Glutamatergic neuron (in vitro differentiated cells): ENCODE measurements at places on chromosomes 1 and 21. TPM values are rescaled to one million over a fixed set of nuclear protein-coding genes. Genes with fewer than 3 reads are reported as not detected.

VAMP4 gene
- 8.4 TPM for total RNA-seq

CYP2J2 gene
- not detected for total RNA-seq

IFT25 gene
- total RNA-seq: 11.3 TPM

TMEM52 gene
- 5.4 TPM for total RNA-seq

CAPZA1 gene
- 149 TPM for total RNA-seq

MEX3A gene
- total RNA-seq: 114 TPM

TBX19 gene
- total RNA-seq: 0.78 TPM

TMCO2 gene
- total RNA-seq: not detected

TMOD4 gene
- total RNA-seq: 0.76 TPM

- DNase-seq: peak; percentile 19
- H3K27me3 ChIP-seq: peaks cover 5% of the 10 kb centered on the region
- H3K4me3 ChIP-seq: no peak overlapping the region
These were observed 43.5 kb downstream of the MORN1 start for GRCh38 chr1:2347896-2348295.

DNA sequence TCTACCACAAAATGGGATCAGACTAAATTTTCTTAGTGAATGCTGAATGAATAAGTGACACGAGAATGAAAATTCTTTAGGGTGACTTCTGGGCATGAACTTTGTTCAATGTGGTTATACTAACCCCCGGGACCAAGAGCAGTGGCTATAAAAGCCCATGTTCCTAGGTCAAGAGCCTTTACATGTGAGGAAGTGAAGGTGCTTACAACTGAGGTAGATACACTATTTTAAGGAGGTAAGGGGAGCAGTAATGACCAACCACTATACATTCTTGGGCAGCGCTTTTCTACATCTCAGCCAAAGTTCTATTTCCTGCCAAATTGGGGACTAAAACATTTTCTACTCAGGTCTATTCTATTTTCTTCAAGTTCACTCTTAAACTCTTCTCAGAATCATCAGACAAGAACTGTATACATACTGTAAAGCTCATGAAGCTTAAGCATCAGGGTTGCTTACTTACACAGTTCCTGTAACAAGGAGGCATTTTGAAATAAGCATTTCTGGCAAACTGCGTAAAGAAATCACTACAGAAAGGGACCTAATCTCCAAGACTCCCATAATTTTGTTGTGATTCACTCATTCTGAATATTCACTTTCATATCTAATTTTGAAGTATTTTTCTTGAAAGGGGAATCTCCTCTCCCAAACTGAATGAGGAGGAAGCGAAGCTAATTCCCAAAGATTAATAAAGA, 8.5 kb upstream of the ARHGAP29 start:
- H3K36me3 ChIP-seq: peaks cover 13% of the 10 kb centered on the region
- peaks cover 7% of the 10 kb centered on the region for H3K27me3 ChIP-seq
- no peak for DNase-seq

GRCh38 chr1:204418174-204419063, 6.8 kb upstream of the PPP1R15B start:
- no peak overlapping the region for H3K27ac ChIP-seq
- peaks cover 8% of the 10 kb centered on the region for H3K4me1 ChIP-seq
- peaks cover 4% of the 10 kb centered on the region for H3K36me3 ChIP-seq
- peaks cover 4% of the 10 kb centered on the region for H3K27me3 ChIP-seq

- H3K36me3 ChIP-seq: no peaks in the 10 kb centered on the region
- no peak overlapping the region for H3K27ac ChIP-seq
- DNase-seq: no peak
- H3K4me3 ChIP-seq: no peak overlapping the region
- H3K27me3 ChIP-seq: no peaks in the 10 kb centered on the region
These were observed 5.8 kb downstream of the LAMC2 start for GRCh38 chr1:183191833-183192232.

- peak overlapping the region; percentile 55 for H3K27ac ChIP-seq
- no peaks in the 10 kb centered on the region for H3K36me3 ChIP-seq
- peaks cover 7% of the 10 kb centered on the region for H3K4me1 ChIP-seq
- H3K4me3 ChIP-seq: peak overlapping the region; percentile 83
- DNase-seq: peak; percentile 53
- peaks cover 21% of the 10 kb centered on the region for H3K27me3 ChIP-seq
These were observed 2.2 kb downstream of the CACNA1E start for GRCh38 chr1:181485287-181486097.

GRCh38 chr1:92973203-92973897, 12.1 kb upstream of the DIPK1A start:
- no peak for DNase-seq
- no peak overlapping the region for H3K27ac ChIP-seq
- no peaks in the 10 kb centered on the region for H3K4me1 ChIP-seq
- H3K36me3 ChIP-seq: no peaks in the 10 kb centered on the region
- H3K4me3 ChIP-seq: no peak overlapping the region
- peaks cover 5% of the 10 kb centered on the region for H3K27me3 ChIP-seq

DNA sequence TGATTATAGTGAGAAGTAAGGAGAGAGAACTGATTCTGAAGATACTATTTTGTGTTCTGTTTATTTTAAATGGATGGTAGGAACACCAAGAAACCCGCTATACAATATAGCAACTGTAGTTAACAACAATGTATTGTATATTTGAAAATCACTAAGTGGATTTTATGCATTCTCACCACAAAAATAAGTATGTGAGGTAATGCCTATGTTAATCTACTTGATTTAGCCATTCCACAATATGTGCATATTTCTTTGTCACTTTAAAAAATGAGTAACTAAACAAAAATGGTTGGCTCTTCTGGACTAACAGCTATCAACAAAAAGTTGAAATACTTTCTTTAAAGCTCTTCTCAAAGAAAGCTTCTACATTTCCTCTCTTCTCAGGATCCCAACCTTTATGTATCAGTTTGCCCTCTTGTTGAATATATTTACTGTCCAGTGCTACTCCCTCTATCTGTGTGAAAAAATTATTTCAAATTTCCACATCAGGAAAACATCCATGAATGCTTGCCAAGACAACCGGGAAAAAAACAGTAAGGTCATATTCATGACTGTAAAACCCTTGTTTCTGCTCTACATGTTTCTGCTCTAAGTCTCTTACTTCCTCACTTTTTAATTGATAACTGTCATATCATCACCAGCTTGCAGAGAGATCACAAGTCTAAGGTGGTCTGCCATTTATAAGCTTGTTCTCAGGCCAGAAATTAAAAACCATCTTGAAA, 27.0 kb downstream of the CLCA4 start:
- H3K4me3 ChIP-seq: no peak overlapping the region
- DNase-seq: no peak
- no peaks in the 10 kb centered on the region for H3K36me3 ChIP-seq

GRCh38 chr1:243731974-243732625, 117.9 kb downstream of the AKT3 start:
- H3K27ac ChIP-seq: peak overlapping the region; percentile 7
- H3K27me3 ChIP-seq: no peaks in the 10 kb centered on the region
- no peak for DNase-seq
- no peak overlapping the region for H3K4me3 ChIP-seq
- peaks cover 4% of the 10 kb centered on the region for H3K4me1 ChIP-seq

- no peaks in the 10 kb centered on the region for H3K4me1 ChIP-seq
- H3K36me3 ChIP-seq: no peaks in the 10 kb centered on the region
- no peak for DNase-seq
- H3K4me3 ChIP-seq: no peak overlapping the region
- H3K27ac ChIP-seq: no peak overlapping the region
- no peaks in the 10 kb centered on the region for H3K27me3 ChIP-seq
These were observed 91.4 kb upstream of the S1PR1 start for GRCh38 chr1:101145449-101145820.

DNA sequence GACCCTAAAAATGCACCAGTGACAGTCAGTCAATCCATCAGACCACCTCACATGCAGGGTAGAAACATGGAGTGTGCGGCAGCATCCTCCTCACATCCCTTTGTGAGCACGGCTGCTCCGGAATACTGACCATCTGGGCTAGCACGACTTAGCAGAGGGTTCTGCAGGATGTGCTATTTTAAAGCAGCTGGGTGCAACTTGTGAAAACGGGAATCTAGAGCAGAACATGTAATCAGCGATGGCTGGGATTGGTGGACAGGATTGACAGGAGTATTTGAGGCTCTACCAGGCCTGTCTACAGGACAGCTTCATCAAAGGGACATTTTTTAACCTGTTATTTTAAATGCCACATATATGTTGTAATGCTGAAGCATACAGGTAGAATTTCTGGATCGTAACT, 16.8 kb upstream of the PLEKHM2 start:
- DNase-seq: peak; percentile 68
- H3K4me3 ChIP-seq: peak overlapping the region; percentile 74
- peaks cover 15% of the 10 kb centered on the region for H3K4me1 ChIP-seq
- no peaks in the 10 kb centered on the region for H3K36me3 ChIP-seq
- peaks cover 5% of the 10 kb centered on the region for H3K27me3 ChIP-seq
- peak overlapping the region; percentile 92 for H3K27ac ChIP-seq

- H3K36me3 ChIP-seq: peaks cover 4% of the 10 kb centered on the region
- H3K4me1 ChIP-seq: peaks cover 45% of the 10 kb centered on the region
- H3K27me3 ChIP-seq: peaks cover 21% of the 10 kb centered on the region
- DNase-seq: no peak
- H3K4me3 ChIP-seq: no peak overlapping the region
- peak overlapping the region; percentile 98 for H3K27ac ChIP-seq
These were observed 27.1 kb upstream of the MTF2 start for GRCh38 chr1:93051961-93052360.

- H3K4me1 ChIP-seq: no peaks in the 10 kb centered on the region
- peaks cover 7% of the 10 kb centered on the region for H3K27me3 ChIP-seq
- no peak overlapping the region for H3K27ac ChIP-seq
- no peak for DNase-seq
- no peak overlapping the region for H3K4me3 ChIP-seq
These were observed 50.9 kb downstream of the MEGF6 start for GRCh38 chr1:3560251-3560871.

- H3K27me3 ChIP-seq: no peaks in the 10 kb centered on the region
- no peaks in the 10 kb centered on the region for H3K4me1 ChIP-seq
- DNase-seq: no peak
These were observed 53.1 kb upstream of the RC3H1 start for GRCh38 chr1:174075245-174075692.

DNA sequence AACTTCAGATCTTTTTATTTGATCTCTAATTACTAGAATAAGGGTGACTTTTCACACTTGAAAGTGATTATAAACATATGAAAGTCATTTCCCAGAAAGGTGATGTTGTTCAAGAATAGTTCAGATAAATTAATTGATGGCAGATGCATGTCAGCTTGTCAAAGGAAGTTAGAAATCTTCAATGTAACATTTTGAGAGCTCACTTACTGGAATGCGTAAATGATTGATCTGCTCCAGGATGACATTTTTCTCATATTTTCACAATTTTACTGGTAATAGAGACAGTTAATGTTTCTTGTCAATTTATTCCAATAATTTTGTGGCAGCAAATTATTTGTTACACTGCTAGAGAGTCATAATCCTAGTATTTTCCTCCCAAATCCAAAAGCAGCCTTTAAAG, 424.2 kb downstream of the PLA2G4A start:
- no peak overlapping the region for H3K27ac ChIP-seq
- H3K4me3 ChIP-seq: no peak overlapping the region
- no peaks in the 10 kb centered on the region for H3K27me3 ChIP-seq
- no peaks in the 10 kb centered on the region for H3K36me3 ChIP-seq
